ENCODE measurements at places on chromosomes 12 and 14.
A peak's percentile ranks its signal among the peaks of the same experiment; 100 is the strongest.

DNA sequence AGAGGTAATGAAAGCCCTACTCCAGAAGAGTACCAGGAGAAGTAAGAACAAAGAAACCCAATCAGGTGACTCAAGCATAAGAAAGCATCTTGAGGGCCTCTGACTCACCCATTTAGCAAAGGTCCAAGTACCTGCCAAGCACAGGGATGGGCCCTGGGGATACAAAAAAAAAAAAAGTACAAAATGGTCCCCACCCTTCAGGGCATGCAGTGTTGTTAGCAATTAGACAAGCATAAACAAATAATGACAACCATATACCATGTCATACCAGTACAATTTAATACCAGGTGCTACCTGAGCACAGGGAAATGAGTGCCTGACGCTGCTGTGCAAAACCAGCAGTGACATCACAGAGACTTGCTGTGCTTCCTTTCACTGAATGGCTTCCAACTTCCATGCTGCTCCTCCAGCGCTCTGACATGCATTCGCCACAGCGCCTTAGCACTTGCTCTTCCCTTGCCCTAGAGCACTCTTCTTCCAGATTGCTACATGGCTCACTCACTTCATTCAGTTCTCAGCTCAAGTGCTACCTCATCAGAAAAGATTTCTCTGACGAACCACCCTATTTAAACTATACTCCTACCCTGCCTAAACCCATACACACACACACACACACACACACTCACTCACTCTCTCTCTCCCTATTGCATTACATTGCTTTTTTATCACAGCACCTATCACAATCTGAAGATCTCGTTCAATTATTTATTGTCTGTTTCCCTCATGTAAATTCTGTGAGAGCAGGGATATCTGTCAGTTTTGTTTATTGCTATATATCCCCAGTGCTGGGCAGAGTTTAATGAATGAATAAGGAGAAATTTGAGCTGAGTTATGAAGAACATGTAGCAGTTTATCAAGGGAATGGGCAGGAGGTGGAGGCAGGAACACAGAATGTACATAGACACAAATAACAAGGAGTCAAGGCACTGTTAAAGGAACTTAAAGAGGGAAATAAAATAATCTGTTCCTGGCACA, 12.9 kb upstream of the EPS8 start:
- no peak for DNase-seq

DNA sequence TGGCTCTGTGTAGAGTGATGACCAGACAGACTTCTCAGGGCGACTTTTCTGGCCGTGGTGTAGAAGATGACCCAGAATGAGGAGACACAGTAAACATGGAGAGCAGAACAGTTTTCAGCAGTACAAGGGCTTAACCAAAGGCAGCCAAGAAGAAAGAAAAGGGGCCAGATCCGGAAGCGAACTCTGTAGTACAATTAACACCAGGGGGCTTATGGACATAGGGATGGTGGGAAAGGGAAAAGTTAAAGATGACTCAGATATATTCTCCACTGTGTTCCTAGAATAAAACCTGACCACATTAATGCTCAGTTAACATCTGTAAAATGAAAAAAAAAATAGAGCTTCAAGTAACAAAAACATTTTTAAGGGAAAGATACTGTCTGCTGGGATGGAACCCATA, 60.2 kb downstream of the LGR5 start:
- no peak for DNase-seq

GRCh38 chr12:98449584-98449983, 65.8 kb upstream of the TMPO start:
- no peak for DNase-seq

GRCh38 chr12:63037746-63038712, 103.1 kb upstream of the PPM1H start:
- no peak for DNase-seq

DNA sequence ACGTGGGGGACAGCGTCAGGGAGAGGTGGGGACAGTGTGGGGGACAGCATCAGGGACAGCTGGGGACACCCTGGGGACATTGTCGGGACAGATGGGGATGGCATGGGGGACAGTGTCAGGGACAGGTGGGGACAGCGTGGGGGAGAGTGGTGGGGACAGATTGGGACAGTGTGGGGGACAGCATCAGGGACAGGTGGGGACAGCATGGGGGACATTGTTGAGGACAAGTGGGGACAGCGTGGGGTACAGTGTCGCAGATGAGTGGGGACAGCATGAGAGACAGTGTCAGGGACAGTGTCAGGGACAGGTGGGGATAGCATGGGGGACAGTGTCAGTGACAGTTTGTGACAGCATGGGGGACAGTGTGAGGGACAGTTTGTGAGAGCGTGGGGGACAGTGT, 240.9 kb downstream of the TMEM121 start:
- no peak for DNase-seq

- DNase-seq = peak; percentile 30
Observed at GRCh38 chr12:49763006-49763591, 21.7 kb downstream of the TMBIM6 start.

DNA sequence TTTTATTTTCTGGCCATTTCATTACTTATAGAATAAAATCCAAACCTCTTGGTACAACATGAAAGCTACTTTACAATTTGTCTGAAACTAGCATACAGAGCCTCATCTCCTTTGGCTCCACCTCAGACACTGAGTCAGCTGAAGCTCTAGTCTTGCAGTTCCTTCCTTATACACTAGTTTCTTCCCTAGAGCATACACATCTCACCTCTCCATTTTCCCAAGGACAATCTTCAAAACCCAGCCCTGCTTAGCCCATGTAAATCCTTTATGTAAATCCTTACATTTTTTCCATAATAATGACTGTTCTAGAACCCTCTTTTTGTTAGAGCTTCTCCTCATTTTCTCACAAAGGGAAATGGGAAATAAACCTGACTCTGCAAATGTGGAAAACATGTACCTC, 463.4 kb downstream of the SLC16A7 start:
- no peak for DNase-seq

DNA sequence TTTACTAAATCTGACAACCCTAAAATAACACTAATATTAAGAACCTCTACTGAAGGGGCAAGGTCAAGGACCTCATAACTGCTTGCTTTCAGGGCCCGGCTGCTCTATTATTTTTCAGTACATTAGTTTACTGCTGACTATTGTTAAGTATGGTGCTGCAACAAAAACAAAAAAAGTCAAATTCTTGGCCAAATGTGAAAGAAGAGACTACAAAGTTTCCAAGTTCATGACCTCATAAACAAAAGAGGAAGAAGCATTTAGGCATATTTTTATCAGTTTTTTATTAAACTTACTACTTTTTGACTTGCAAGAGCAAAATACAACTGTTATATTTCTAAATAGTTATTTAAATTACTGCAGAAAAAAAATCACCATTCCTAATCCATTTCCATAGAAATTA, 109.8 kb upstream of the GPHB5 start:
- no peak for DNase-seq

- DNase-seq = no peak
Observed at GRCh38 chr14:93977171-93977570, 801 bp upstream of the ASB2 start.

DNA sequence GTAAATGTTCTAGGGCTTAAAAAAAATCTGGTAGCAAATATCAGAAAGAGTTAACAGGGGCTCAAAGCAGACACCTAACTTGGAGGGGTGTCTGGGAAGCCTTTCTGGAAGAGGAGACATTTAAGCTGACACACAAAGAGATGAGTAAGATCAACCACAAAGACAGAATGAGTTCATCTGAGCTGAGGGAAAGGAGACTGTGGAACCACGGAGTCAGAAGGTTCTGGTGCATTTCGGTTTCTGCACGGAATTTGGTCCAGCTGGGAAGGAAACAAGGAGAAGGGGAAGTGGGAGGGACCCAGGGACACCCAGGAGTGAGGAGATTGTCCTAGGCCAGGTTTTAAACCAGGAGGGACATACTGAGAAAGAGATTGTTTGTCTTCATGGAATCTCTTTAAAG, 161.1 kb downstream of the PHETA1 start:
- no peak for DNase-seq

- DNase-seq = no peak
Observed at GRCh38 chr14:68962681-68963080, 16.4 kb downstream of the ACTN1 start.

DNA sequence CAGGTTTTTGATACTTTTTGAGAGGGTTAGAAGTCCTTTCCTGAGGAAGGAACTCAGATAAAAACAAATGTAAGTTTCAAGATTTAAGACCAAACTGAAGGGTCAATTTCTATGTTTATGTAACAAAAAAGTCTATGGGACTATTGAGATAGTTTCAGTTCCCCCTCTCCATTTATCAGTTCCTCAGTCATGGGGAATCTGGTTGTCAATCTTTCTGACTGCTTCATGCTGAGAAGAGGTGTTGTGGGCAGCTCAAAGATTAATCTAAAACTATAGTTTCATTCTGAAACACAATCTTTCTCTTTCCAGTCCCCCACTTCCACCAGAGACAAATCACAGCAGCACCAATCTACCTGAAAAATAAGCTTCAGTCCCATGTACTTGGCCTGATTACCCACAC, 93.7 kb downstream of the KCNMB4 start:
- no peak for DNase-seq

DNA sequence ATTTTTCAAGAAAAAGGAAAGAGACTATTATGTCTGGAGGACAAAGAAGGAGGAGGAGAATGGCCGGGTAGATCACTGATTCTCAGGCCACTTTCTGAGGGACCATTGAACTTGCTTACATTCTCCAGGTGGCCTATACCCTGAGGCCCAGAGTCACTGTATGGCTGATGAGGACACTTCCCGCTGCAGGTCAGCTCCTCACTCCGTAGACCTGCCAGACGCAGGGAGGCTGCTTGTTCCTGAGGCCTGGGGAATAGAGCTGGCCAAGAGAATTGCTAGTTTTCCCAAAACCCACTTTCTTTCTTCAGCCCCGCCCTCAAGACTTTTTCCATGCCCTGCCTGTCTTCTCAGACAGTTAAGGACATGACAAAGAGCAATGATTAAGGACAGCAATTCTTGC, 510.5 kb upstream of the TBX3 start:
- DNase-seq = no peak

GRCh38 chr12:18389820-18390219, 128.5 kb downstream of the PIK3C2G start:
- no peak for DNase-seq

- DNase-seq = no peak
Observed at GRCh38 chr12:79624378-79624777, 66.4 kb downstream of the PAWR start.

DNA sequence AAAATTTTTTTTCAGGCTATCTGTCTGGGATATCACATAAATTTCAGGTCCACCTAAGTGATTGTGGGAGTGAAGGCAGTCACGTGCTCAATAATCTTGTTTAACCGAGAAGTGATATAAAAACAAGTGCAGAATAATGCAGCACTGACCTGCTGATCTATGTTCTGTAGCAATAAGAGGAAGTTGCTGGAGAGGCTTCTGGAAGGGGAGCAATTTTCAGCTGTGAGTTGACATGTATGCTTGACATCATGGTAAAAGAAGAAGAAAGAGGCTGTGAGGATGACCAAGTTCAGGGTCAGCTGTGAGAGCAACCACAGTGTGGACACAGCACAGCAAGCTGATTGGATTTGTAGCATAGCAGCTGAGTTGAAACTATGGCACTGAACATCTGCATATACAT, 172.0 kb upstream of the PELI2 start:
- no peak for DNase-seq

All from C1 segment of cervical spinal cord (tissue), 14 donors.